Left hindlimb (tissue), 1 donor: ENCODE measurements at places on chromosomes 12 and 14.

DNA sequence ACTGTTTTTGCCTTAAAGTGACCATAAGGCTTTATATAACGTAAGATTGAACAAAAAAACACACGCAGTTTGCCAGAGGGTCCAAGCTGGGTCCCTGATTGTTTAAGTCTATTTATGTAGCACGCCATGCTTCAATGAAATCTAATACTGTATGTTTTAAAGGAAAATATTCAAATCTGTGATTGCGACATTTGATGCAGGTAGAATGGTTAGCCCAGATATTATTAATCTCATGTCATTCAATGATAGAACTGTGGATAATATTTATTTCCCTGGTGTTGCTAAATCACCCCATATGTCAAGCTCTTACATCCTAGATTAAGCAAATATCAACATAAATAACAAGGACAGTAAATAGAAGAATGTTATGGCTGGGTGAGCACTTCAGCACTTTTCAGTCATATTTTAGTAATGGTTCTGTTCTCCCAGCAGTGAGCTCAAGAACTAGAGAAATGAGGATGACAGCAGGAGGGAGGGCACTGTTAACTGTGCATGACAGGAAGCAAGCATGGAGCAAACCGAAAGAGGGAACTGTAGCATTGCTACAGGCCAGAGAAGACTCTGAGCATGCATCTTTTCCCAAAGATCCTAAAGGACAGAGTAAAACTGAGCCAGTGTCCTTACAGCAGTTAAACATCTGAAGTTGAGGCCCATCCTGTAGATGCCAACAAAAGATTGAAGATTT is 465.7 kb upstream of the MGAT4C start:
- no peak for DNase-seq

DNA sequence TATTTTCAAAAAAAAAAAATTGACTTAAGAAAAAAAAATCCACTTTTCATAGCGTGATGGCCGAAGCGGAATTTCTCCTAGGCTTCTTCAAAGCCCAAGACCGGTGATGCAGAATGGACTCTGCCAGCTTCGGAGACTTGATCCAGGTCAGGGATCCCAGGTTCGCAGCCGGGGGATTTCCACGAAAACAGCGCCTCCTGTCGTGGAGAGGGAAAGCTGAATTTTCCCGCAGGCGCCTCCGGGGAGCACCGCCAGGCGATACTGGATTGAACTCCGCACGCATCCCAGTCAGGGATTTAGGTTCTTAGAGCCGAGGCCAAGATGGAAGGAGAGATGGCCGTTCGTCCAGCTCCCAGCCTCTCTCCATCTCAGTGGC is 2.1 kb downstream of the TTC6 start:
- DNase-seq: no peak

GRCh38 chr12:47265391-47265790 is 185.6 kb upstream of the AMIGO2 start:
- no peak for DNase-seq

DNA sequence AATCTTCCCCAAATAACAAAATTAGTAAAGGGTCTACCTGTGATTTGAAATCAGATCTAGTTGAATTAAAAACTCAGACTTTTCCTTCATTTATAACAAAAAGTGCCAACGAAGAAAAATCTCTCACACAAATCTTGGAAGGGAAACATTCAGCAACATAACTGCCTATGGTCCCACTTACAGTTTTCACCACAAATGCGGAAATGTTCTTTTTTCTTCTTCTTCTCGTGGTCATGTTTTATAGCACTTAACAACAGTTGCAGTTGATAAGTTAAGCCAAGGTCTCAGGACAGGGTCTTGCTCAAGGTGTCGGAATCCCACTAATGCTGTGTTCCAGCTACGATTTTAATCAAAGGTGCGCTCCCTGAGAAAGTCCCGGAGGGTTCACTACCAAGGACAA is 10.1 kb downstream of the RNASE6 start:
- DNase-seq: no peak

DNA sequence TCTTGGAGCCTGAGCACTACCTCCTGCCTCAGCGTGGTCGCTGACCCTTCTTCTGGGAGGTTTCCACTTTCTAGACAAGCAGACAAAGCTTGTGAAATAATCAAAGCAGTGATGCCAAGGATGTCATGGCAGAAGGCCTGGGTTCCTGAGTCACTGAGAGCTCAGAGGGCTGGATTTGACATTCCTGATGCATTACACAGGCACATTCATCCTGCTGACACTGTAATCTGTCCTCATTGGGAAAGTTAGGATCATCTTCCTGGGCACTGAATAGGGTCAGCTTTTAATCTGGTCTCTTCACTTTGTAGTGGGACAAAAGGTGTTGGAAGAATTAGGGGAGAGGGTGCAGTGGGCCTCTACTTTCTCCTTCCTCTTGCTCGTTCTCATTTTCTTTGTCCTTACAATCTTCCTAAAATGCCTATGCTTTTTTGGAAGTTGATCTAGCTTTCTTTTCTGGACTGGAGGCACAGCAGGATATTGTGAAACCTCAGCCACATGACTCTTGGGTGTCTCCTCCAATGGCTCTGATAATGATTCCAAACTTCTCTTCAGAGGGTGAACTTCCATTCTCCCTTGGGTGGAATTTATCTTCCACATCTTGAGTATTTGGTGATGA is 29.6 kb downstream of the EEA1 start:
- DNase-seq: peak; percentile 81

DNA sequence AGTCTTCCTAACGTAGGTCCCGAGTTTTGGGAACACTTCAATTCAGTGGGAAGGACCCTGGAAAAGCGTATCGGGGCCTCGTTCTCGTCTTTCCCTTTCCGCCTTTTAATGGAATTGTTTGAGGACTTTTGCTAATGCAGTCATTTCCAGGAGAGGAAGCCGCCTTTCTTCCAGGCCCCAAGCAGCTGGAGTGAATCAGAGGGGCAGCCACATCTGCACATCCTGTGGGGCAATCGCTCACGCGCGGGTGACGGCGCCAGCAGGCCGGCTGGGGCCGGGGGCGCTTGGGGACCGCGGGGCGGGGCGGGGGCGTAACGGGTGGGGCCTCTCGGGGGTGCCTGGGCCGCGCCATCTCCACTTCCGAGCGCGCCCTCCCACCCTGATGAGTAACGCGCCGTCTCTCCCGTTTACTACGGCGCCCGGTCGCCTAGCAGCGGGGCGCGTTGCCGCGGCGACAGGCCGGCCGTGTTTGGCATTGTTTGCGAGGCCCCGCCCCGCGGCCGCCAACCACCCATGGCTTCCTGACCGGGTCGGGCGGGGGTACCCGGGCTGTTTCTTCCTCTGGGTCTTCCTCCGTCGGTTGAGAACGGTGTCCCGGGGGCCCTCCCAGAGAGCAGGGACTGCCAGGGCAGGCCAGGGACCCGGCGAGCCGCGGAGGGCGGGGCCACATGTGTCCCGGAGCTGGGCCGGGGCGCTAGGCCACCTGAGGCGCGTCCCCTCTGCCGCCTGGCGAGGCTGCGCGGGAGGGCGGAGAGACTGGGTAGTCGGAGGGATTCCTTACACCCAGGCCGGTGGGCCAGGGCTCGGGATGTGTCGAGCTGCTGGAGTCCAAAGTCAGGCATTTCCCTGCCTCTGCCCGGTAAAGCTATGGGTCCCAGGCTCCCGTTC is 2.3 kb downstream of the GSG1 start:
- DNase-seq: peak; percentile 94

DNA sequence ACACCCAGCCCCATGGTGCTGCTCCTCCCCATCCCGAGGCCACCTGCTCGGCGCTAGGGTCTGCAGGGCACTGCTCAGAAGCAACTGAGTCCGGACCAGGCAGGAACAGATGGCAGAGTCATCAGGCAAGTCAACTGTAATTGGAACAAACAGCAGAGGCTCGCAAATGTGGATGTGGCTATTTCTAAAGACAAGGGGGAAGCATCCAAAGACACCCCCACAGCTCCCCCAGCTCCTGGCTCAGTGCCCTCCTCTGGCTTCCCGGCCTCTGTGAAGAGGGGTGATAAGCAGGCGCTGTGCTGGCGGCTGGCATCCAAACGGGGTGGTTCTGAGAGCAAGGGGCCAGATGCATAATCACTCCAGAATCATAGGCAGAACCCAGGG is 125.6 kb downstream of the PIWIL1 start:
- DNase-seq: no peak

DNA sequence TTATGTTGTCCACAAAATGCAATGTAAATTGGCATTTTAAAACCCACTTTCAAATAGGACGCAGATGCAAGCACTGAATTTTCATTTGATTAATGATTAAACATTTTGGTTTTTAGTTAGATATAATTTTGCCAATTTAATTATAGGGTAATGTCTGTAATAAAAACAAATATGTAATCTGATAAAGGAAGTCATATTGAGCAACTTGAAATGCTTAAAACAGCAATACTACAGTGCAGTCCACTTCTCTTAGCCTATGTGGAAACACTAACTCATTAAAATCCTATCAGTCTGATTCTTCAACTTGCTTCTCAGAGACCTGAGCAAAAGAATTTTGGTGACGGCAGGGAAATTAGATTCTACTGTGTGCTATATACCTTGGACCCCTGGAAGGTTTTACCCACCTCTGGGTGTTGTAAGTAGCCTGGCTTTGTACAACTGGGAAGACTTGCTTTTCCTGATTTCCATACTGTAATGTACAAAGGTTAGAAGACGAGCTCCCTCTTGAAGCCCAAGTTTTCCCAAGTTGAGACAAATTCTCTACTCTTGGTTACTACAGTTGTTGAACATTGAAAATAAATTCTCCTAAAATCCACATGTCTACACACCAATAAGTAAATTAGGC is 4.1 kb downstream of the TRHDE start:
- DNase-seq: no peak

- DNase-seq: no peak
Observed at GRCh38 chr12:59393506-59393905, 202.3 kb upstream of the SLC16A7 start.

GRCh38 chr12:56206452-56207166 is 15.1 kb downstream of the RNF41 start:
- no peak for DNase-seq

- no peak for DNase-seq
Observed at GRCh38 chr12:28027947-28028724, 55.6 kb upstream of the PTHLH start.

- DNase-seq: no peak
Observed at GRCh38 chr12:76310110-76310509, 38.1 kb downstream of the BBS10 start.

DNA sequence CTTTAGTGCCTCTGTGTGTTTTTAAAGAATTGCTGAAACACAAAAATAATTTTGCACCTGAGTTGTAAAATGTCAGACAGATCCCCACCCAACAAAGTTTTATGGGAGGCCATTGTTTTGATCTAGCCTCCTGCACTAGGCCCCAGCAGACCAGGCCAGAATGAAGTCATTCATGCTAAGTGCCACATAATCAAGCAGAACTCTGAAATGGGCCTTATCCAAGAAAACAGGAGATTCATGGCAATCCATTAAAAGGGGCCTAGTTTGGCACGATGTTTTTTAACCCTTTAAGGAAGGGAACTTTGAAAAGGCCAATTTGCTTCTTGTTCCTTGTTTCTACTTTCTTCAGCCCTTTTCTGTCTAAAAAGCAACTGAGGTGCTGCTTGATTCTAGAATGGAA is 260.9 kb downstream of the ITPR2 start:
- no peak for DNase-seq

DNA sequence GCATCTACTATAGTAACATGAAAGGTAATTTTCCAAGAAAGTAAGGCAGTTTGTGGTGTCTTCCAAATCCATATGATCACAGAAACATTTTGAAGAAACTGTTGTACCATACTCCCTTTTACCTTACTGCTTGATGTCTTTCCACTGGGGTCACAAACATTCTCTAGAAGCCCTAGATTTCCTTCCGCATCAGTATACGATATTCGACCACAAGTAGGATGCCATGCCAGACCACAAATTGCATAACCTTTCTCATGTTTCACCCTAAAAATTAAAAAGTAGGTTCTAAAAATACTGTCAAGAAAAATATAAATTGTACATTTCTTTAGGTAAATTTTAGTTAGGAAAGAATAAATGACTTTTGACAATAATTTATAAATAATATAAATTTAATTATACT is 26.5 kb downstream of the WDHD1 start:
- no peak for DNase-seq

GRCh38 chr12:68007033-68007432 is 17.8 kb downstream of the IFNG-AS1 start:
- no peak for DNase-seq

DNA sequence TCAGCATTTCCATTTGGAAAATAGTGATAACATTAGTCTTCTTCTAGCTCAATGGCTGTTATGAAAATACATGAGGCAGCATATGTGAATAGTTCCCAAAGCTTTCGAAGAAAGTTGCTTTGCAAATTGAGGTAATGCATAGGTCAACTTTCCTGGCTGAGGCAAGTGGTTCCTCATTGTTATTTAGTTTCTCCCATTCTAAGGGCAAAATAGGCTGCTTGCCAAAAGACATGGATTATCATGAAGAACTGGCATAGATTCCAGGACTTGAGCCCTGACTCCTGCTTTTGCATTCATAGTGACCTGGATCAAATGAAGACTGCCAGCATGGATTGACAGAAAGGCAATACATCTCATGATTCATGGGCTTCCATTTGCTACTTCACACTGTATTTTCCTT is 35.7 kb downstream of the LRFN5 start:
- no peak for DNase-seq

DNA sequence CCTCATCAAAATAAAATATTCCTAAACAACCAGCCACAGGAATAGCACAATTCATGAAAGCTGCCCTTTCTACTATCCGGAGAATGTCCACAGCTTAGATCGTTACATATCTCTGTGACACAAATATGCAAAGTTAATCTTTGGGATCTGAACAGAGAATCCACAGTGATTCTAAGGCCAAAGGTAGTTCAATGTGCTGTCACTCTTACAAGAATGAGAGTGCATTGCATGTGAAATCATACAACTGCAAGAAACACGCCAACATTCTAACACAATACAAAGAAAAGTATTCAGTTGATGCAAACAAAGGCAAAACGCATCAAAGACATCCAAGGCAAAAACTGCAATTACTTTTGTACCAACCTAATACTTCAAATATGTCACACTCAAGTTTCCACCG is 60.4 kb downstream of the KSR2 start:
- no peak for DNase-seq
